ENCODE measurements at places on chromosomes 1 and 21. TPM values are rescaled to one million over a fixed set of nuclear protein-coding genes. Genes with fewer than 3 reads are reported as not detected.

The CACHD1 gene
- 2.5 TPM for total RNA-seq

The MROH9 gene
- not detected for total RNA-seq

DNA sequence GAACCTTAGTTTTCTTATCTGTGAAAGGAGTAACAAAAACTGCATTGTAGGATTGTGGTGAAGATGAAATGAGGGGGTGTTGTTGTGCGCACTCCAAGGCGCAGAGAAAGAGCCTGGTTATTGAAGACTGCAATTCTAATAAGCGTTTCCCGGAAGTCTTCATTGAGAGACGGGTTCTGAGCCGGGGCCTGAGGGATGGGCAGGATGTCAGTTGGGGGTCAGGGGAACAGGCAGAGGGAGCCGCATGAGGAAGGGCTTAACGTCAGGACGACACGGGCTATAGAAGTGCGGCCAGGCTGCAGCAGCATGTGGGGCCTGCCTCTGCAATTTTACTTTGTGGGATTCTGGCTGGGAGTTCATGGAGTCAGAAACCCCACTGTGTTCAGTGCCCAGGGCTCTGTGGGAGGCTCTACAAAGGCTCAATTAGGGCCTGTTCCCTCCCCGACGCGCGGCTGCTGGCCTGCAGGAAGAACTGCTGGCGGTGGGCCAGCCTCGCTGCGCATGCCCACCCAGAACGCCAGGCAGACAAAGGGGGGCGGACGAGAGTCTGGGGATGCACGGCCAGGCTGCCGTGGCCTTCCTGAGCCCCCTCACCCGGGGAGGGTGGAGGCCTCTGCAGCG, 20.7 kb downstream of the TRIM62 start:
- DNase-seq = no peak

DNA sequence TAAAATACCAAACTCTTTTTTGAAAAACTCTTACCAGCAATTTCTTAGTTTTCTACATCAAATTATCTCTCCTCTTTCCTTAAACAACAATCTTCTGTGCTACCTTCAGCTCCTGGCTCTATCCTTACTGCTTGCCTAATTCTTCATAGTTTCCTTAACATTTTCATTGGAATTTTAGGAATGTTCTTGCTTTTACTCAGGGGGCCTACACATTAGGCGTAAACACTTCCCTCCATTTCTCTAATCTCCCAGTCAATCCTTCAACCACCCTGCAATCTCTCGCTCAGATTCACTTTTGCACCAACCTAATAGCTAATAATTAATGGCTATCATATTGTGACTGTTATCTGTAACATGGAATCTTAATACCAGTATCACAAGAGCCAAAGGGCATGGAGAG, 50.1 kb downstream of the ADAMTS5 start:
- DNase-seq = no peak

- DNase-seq = no peak
These were observed 6.4 kb downstream of the ZNF687 start for GRCh38 chr1:151288502-151288901.

DNA sequence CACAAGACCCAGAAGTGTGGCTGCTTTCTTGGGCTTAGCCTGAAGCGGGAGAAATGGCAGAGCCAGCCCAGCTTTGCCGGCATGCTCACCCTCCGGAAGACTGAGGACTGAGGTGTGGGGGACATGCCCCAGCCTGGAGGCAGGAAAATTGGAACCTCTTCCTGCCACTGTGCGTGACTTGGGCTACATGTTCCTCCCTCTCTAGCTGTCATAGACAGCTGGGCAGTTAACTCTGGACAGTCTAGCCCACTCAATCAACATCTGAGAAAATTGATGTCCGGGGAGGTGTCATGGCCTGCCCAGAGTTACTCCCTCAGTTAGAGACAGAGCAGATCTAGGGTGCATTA, 59.7 kb downstream of the UBE2T start:
- no peak for DNase-seq
